WERI-Rb-1 (cell line): ENCODE measurements at places on chromosomes 4 and X.

- peak; percentile 54 for DNase-seq
Measured at GRCh38 chr4:924107-925096, 7.7 kb downstream of the GAK start.

DNA sequence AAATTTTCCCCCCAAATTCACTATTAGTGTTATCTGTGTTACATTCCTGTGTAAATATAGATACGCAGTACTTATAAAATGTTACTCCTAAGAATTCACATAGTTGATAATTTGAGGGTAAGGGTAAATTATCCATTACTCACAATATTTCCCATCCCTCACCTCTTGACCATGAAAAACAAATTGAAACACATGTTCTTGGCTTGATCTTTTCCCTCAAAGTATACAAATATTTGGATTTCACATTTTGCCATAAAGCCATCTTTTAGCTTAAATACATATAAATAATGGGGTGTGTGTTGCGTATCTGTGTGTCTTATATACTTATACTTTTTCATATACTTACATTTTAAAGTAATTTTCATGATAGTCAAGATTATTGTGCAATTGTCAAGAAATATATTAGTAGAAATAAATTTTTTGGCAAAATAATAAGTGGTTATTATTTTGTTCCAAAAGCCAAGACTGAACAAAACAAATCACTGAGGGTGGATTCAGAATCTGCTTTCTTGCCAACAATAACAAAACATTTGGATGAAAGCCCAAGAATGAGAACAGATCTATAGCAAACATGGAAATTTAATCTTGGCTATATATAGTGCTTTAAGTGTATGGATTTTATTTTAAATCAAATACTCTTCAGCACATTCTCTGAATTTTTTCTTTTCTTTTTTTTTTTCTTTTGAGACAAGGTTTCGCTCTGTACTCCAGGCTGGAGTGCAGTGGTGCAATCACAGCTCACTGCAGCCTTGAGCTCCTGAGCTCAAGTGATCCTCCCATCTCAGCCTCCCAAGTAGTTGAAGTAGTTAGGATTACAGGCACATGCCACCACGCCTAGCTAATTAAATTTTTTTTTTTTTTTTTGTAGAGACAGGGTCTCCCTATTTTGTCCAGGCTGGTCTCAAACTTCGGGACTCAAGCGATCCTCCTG, 48.5 kb upstream of the PRSS48 start:
- no peak for DNase-seq

- DNase-seq: no peak
Measured at GRCh38 chr4:119729835-119730670, 101.4 kb upstream of the PDE5A start.

DNA sequence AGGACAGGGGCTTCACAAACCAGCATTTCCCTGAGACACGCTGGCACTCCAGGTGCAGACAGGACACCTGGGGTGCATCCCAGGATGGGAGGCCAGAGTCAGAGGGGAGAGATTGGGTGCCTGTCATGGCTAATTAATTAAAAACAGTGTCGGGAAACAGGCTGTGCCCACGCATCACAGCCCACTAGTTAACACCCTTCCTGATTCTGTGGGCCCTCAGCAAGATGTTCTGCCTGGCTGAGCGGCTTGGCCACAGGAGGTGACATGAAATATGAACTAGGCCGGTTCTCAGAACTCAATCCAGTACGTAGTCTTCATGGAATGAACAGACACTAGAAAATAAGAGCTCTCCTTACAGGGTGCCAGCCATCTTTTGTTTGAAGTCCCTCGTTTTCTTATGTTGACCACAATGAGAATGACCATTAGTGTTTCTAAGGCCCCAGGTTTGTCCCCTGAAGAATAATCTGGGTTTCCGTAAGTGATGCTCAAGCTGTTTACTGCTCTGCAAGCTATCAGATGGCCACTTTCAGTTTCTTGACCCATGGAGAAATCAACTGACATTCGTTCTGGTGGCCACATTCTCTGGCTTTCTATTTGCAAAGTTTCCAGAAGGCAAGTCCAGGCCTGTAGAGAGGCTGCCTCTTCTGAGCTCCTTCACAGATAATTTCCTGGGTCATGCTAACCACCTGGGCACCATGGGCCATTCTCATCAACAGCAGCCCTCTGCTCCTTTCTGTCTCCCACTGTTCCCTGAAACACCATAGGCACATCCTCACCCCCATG, 72.3 kb downstream of the SLC34A2 start:
- no peak for DNase-seq
